HFF-Myc (cell line): ENCODE measurements at places on chromosomes 6 and 20.
A peak's percentile ranks its signal among the peaks of the same experiment; 100 is the strongest.

DNA sequence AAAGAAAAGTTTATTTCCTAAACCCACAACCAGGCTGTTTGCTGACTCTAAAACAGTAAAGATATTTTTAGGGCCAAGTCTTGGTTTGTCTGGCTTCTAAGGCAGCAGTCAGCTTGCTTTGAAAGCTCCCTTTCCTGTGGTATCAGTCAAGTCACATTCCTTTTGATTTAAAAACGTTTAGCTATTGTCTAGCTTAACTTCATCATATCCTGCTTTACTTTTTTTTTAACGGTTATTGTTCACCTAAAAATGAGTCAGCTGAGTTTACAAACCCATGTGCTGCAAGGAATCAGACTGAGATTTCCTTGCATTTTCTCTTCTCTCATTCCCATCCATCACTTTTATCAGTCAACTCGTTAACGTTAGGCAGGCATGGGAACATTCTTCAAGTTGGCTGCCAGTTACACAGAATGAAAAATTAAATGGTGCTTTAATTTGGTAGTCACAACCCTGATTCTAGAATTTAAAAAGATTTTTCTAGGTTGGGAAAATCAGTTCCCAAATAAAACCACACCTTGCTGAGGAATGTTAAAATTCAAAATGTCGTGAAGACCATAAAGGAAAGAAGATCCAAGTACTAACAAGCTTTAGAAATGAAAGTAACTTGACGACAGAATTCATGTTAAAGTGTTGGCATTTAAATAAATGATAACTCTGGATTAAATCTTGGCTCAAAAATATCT, 45.9 kb downstream of the ELOVL5 start:
- peak; percentile 43 for DNase-seq

GRCh38 chr20:52305858-52306257, 114.3 kb upstream of the ZFP64 start:
- DNase-seq, result no peak

GRCh38 chr6:133980168-133980567, 27.1 kb downstream of the TBPL1 start:
- DNase-seq, result no peak

GRCh38 chr20:24004471-24004870, 15.9 kb upstream of the GGTLC1 start:
- no peak for DNase-seq

- DNase-seq, result no peak
These were observed 1.1 kb upstream of the ASIP start for GRCh38 chr20:34240121-34240520.

GRCh38 chr6:79630883-79631692, at the start of gene SH3BGRL2:
SH3BGRL2 (plus strand) TSS chr6:79631329; CDS start chr6:79631462, 133 bp downstream.
- DNase-seq, result no peak

- no peak for DNase-seq
These were observed 35.9 kb upstream of the B4GALT5 start for GRCh38 chr20:49749625-49750024.

DNA sequence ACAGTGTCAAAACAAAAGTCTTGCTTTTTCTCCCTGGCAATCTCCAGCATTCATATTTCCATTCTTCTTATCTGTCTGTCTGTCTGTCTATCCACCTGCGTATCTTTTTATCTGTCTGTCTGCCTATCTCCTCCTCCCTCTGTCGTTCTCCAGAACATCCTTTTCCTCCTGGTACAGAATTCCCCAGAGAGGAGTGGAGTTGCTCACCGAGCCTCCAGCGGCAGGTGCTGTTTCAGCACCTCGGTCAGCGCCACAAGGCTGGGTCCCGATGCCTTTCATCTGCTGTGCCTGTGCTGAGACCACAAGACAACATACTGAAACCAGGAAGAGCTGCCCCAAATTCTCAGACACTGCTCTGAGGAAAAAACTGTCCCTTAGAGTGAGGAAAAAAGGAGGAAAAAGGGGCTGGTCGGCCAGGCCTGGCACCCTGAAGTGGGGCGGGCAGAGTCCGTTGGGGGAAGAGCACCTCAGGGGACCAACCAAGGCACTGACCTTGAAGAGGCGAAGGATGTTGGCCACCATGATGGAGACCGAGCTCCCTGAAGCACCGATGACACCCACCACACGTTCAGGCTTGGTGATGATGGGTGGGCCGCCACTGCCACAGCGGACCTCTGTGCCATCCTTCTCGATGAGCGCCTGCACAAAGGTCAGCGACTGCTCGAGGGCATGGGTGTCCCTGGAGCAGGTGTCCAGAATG, 13.3 kb downstream of the GRM4 start:
- peak; percentile 7 for DNase-seq

GRCh38 chr6:1667805-1668175, 58.1 kb downstream of the FOXC1 start:
- no peak for DNase-seq

DNA sequence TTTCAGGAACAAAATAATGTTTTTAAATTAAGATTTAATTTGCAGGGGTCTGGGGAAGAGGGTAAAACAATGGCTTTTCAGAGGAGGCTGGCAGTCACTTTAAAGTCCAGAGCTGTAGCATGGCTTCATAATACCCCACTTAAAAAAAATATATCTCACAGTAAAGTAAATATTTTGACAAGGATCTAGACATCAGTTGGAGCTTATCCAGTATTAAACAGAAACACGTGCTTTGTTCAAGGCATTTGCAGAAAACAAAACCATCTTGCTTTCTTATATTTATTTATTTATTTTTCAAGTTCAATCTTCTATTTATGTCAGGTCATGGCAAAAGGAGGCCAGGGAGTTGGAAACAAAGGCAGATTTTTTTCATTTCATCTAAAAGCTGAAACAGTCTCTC, 53.3 kb upstream of the PRL start:
- no peak for DNase-seq

GRCh38 chr6:128259730-128260685, 260.4 kb downstream of the PTPRK start:
- no peak for DNase-seq

GRCh38 chr20:41643504-41643938, 25.3 kb upstream of the CHD6 start:
- DNase-seq, result no peak

DNA sequence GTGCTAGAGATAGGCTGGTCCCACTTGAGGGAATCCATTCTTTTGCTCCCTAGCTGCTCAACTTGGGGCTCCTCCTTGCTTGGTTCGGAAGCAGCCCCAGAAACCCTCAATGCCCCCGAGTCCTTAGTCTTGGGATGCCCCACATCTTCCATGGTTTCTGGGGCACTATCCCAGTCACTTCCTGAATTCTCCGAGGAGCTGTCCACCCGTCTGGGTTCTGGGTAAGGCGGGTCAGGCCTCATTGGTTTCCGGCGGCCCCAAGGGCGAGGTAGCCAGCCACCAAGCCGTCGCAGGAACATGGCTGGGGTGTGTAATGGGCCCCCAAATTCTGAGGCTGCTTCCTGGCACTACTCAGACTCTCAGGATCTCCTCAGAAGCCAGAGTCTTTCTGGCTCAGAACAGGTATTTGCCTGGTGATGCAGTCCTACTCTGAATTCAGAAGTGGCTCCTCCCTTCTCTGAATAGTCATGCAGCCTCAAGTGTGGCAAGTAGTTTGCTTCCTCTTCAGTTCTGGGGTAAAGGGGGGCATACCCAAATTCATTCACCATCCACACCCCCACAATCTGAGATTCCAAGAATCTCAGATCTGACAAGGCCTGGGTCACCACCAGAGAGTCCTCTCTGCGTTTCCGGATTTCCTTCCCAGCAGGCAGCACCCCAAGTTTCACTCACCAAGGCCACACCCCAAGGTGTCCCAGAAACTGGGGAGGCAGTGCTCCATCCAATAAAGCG, 763 bp downstream of the C6orf47 start:
- DNase-seq, result no peak

DNA sequence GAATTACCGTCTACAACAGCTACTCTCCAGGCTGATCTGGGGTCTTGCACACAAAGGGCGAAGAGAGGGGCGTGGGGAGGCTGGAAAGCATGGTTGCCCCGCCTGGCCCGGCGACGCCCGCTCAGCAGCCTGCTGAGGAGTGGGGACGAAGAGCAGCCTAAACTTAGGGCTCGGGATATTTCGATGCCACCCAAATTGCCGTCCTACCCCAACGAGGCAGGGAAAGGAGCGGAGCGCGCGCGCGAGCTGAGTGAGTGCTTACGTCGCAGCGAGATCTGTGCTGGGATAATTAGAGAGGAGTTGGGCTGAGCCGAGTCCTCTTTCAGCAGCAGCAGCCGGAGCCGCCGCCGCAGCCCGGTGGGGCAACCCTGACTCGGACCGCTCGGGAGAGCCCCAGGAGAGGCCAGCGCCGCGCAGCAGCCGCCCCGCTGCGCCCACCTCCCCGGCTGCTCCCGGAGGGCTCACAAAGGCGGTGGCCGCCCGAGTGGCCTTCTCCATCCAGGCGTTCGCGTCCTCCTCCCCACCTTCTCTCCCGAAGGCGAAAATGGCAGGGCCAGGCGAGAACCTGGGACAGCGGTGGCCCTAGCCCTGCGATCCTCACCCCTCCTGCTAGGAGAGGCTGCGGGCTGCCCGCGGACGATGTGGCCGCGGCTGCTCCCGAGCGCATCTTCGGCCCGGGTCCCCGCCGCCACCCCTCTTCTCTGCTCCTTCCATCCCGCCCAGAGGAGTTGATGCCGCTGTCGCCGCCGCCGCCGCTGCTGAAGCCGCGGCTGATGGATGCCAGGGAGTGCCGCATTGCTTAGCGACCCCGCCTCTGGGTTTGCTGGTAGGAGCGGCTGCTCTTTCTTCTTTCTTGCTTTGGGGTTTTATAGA, at the start of gene CLVS2:
TSS of gene CLVS2 (plus strand) at position 315 of the 873 bp plus-strand sequence. CDS start 1,543 bp downstream, outside the sequence.
- DNase-seq, result no peak

DNA sequence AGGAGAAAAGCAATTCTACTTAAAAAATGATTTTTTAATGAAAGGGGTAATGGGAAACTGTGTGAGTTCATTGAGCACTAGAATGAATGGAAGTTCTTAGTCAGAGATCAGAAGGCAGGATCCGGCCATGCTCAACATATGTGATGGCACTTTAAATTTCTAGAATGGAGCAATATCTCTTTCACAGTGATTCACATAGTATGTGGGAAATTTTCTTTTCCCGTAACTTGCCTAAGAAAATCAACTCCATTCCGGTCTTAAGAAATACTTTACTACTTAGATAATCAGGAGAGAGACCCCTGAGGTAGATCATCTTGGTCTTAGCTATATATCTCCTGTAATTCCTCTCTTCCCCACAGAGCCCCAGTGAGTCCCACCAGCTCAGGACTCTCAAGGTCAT, 131.8 kb downstream of the SCML4 start:
- DNase-seq, result no peak

GRCh38 chr6:12522347-12522746, 194.2 kb upstream of the PHACTR1 start:
- no peak for DNase-seq

DNA sequence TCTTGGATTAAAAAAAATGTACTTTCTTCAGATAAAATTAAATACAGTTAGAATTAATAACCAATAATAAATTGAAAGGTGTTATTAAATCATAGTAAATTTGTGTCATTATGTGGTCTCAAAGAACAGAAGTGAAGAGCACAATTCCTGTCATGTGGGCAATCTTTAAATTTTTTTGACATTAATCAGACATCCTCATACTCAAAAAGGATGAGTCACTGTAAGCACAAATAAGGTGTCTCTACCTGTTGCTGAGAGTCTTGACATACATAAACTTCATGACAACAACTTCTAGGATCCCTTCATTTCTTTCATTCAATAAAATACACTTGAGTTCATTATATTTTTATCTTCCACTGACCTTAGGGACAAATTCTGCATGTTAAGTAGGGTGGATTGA, 76.1 kb downstream of the SLC22A3 start:
- no peak for DNase-seq

GRCh38 chr20:4113615-4114603, 98.6 kb upstream of the RNF24 start:
- no peak for DNase-seq

GRCh38 chr20:34549929-34550305, 8.6 kb upstream of the MAP1LC3A start:
- no peak for DNase-seq

- no peak for DNase-seq
These were observed 54.1 kb upstream of the SMIM29 start for GRCh38 chr6:34302929-34303328.

- DNase-seq, result no peak
These were observed 818 bp upstream of the AP5S1 start for GRCh38 chr20:3819411-3820047.

- no peak for DNase-seq
These were observed 102.1 kb downstream of the TMEM170B start for GRCh38 chr6:11639376-11640235.

DNA sequence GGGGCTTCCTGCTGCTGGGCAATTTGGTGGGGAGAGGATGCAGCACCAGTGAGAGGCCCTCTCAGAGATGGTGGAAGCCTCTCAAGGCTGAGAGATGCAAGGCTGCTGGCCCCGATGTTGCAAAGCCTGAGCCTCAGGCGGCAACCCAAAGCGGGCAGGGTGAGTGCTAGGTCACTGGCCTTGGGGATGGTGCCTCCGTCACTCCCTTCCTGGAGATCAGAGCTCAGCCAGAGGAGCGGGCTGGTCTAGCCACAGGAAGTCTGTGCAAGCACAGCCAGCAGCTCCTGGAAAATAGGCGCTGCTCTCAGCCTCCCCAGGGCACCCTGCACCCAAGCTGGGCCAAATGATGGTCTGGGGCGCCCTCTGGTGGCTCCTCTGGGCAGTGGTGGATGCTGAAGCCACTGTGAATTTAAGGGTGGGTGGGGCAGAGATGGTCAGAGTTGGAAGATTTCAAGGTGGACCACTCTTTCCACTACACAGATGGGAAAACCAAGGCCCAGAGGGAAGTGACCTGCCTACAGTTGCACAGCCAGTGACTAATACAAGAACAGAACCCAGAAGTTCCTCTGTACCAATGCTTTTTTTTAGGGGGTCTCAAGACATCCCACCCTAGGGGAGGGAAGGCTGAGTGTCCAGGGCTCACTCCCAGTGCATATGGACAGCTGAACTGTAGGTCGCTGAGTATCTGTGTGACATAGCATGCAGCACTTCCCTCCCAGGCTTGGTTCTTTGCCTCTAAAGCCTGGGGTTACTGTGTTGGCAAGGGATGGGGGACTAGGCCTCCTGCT, 20.8 kb downstream of the C20orf203 start:
- DNase-seq, result peak; percentile 45

DNA sequence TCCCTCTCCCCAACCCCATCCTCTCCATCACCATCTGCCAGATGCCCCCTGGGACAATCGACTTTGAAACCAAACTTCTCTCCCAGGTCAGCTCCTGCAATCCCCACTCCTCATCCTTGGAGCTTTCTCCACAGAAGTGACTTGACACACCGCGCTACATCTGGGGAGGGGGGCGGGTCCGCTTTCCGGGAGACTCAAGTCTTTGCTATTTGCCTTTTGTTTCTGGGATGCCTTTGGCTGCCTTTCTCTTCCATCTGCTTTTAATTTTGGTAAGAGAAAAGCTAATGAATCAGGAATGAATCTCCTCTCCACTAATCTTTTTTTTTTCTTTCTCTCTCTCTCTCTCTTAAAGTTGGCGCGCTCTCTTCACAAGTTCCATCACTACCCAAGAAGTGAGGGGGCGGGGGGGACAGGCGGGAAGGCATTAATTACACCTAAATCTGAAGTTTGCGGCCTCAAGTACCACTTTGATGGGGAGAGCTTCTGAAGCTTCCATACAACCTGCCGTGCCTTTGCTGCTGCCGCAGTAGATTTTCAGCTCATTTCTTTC, 664 bp upstream of the TPBG start:
- DNase-seq, result peak; percentile 94
